NCI-H226 (cell line): ENCODE measurements at places on chromosomes 3 and 15.
A peak's percentile ranks its signal among the peaks of the same experiment; 100 is the strongest.

- DNase-seq = no peak
These were observed 104.3 kb upstream of the PRR20G start for GRCh38 chr3:127392156-127392490.

DNA sequence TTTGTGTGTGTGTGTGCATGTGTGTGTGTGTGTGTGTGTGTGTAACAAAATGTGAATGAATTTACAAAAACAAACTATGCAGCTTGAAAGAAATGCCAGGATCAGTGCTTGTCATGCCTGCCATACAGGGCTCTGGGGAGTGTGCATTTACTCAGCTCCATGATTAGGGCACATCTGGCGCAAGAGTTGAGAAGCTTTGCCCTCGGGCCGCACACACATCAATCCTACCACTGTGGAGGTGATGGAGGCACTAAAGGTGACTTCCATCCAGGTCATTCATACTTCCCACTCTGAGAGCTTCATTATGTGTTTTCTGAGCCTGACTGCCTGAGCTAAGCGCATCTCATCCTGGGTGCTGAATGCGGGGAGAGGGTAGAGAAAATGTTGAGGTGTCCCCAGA is 72.0 kb upstream of the ZBED2 start:
- DNase-seq = no peak

- DNase-seq = no peak
These were observed 129.9 kb upstream of the ABI3BP start for GRCh38 chr3:101123081-101123480.

GRCh38 chr3:158773845-158774830 is 27.7 kb upstream of the MFSD1 start:
- DNase-seq = no peak

DNA sequence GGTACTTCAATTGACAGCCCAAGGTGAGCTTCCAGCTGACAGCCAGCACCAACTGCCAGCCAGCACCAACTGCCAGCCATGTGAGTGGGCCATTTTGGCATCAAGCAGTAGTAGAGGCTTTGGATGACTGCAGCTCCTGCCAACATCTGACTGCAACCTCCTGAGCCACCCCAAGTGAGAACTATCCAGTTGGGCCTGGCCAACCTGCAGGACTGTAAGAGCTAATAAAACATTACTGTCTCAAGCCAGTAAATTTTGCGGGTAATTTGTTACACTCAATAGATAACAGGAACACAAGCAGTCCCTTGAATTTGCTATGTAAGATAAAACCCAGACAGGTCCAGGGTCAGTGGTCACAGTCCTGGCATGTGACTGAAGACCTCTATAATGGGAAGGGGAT is 29.7 kb downstream of the EPHB1 start:
- no peak for DNase-seq

DNA sequence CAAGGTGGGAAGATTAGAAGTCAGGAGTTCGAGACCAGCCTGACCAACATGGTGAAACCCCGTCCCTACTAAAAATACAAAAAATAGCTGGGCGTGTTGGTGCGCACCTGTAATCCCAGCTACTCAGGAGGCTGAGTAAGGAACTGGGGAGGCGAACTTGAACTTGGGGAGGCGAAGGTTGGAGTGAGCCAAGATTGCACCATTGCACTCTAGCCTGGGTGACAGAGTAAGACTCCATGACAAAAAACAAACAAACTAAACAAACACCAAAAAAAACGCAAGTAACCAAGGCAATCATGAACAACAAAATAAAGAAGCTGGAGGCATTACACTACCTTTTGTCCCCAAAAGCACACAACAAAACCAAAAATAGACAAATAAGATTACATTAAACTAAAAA is 547.3 kb upstream of the GBE1 start:
- no peak for DNase-seq

DNA sequence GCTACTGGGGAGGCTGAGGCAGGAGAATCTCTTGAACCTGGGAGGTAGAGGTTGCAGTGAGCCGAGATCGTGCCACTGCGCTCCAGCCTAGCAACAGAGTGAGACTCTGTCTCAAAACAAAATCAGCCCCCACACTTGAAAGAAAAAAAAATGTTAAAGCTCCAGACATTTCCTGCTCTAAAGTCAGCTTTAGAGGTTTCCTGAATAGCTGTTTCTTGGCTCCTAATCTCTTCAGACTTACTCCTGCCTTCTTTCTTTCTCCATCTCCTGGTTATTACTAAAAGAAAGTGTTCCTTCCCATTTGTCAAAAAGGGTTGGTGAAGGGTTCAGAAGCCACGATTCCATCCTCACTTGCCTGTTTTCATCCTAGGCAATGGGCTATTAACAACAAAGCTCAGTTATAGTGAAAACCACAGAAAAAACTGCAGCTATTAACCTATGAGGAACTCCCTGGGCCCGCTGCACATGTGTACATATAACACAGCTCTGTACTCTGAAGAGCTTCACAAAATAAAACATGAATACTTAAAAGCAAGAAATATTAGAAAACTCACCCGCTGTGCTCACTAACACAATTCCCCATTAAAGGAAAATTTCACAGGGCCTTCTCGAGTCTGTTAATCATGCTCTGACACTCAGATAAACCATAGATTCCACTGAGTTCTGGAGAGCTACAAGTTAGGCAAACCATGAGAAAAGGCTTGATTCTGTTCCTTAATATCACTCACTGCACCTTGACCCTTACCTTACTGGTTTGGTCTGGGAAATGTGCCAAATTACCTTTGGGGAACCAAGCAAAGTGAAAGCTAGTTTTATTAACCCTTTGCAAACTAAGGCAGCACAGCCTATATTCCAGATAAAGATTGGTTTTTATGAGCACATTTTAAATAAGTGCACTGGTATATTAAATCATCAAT is 89.9 kb upstream of the TSPAN3 start:
- no peak for DNase-seq

GRCh38 chr15:39125226-39125625 is 455.7 kb upstream of the THBS1 start:
- DNase-seq = no peak

- DNase-seq = no peak
These were observed 31.8 kb downstream of the GSK3B start for GRCh38 chr3:120062474-120062873.

- DNase-seq = no peak
These were observed 16.0 kb upstream of the ATOSA start for GRCh38 chr15:52695154-52695553.

DNA sequence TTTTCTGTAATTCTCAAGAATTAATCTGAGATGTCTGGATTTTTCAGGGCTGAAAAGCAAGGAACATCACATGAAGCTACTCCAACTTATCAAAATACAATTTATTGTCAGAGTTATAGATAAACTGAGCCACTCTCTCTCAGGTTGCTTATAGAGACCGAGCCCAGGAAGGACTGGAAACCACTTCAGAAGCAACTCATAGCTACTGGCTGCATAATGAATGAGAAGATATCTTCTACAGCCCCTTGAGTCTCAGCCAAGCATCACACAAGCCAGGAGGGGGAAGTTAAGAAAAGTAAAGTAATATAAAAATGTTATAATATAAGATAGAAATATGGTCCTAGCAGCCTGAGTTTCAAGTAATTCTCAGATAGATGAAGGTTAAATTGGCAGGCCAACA is 186.0 kb downstream of the TNIK start:
- DNase-seq = no peak

- DNase-seq = no peak
These were observed 91.6 kb downstream of the FSIP1 start for GRCh38 chr15:39690881-39691634.

GRCh38 chr3:56970461-56970879 is 90.0 kb upstream of the SPATA12 start:
- peak; percentile 81 for DNase-seq

DNA sequence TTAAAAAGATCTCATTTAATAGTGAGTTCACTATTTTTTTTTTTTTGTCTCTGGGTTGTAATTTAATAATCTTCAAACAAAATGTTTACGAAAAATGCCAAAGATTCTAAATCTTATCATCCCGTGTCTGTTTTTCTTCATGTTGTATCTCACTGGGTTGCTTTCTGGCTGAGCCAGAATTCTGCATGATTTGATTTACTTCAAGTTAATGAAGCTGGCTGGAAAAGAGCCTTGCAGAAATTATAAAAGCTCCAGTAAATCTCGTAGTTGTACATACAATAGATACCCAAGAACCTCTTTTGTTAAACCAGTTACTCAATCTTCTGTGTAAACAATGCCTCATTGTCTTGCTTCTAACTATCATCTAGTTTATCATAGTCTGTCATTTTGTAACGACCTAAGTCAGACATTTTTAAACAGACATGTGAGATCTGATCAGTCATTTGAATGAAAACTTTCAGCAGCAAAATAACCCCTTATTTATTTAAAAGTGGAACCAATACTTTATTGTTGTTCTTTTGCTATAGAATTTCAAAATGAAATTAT is 249.0 kb downstream of the MCTP2 start:
- no peak for DNase-seq

- DNase-seq = peak; percentile 72
These were observed at the start of gene KPNA1 for GRCh38 chr3:122514123-122515019. Gene KPNA1, minus strand, starts transcription at chr3:122514939. Its CDS starts 18,374 bp downstream, at chr3:122496565.

GRCh38 chr15:29476503-29477080 is 207.0 kb upstream of the NSMCE3 start:
- no peak for DNase-seq

DNA sequence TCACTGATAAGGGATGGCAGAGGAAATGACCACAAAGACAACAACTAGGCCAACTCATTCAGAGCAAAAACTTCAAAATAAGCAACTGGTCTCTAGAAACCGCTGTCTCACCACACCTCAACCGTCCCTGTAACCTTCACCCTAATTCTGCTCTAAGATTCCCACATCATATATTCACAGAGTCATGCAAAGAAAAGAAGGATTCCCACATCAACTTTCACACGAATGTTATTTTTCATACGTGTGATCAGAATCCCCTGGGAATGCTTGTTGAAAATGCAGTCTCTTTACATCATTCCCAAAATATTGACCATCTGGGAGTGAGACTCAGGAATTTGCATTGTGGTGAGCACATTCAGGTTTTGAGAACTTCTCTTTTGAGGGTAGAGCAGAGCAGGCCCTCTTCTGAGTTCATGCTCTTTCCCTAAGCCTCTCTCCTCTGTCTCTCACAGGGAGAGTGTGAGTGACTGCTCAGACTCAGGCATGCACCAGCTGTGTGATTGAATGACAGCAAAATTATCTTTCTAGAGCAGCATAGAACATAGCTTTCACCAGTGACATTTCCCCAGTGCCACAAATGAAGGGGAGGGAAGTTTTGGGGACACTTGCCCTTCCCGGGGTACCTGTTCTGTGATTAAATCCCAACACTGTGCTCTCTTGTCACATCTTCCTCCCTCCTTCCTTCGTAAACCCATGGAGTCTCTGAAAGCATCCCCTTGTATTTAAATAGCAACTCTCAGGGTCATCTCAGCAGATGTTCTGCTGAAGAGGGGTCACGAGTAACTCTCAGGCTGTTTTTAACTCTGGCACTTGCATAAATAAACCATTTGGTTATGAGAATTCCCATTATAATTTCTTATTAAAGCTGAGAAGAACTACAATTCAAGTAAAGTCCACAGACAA is 170.9 kb downstream of the PLCL2 start:
- DNase-seq = no peak

GRCh38 chr3:178194539-178194938 is 341.7 kb upstream of the KCNMB2 start:
- DNase-seq = peak; percentile 13

DNA sequence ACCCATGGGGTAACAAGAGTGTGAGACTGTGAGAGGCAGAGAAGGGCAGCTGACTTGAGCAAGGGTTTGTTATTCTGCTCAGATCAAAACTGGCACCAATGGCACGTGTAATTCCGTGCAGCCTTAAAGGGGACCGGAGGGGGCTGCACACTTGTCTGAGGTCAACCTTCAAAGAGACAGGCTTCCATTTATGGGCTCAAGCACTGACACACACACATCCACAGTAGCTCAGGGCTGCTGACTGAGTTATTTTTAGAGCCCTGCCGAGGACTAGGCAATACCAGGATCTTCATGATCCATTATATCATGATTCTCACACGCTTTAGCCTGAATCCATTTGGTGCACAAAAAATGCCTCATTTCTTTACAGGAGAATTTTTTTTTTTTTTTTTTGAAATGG is 20.6 kb upstream of the SPTBN5 start:
- no peak for DNase-seq

DNA sequence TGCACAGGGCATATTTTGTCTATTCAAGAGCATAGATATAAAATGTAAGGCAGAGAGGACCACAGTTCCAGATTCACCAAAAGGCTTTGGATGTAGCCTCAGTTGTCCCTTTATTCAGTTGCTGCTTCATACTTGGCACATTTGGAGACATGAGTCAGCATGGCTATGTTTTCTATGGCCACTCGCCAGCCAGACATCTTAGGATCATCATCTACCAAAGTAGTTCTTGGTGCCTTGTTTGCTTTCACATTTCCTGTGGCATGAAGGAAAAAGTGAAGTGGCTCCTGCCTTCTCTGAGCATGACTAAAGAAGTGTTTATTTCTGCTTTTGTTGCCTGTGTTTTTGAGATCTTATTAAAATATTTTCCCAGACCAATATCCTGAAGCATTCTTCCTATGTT is 7.2 kb downstream of the SUSD5 start:
- DNase-seq = peak; percentile 40

GRCh38 chr3:41598402-41599126 is 363.3 kb downstream of the ULK4 start:
- peak; percentile 30 for DNase-seq

DNA sequence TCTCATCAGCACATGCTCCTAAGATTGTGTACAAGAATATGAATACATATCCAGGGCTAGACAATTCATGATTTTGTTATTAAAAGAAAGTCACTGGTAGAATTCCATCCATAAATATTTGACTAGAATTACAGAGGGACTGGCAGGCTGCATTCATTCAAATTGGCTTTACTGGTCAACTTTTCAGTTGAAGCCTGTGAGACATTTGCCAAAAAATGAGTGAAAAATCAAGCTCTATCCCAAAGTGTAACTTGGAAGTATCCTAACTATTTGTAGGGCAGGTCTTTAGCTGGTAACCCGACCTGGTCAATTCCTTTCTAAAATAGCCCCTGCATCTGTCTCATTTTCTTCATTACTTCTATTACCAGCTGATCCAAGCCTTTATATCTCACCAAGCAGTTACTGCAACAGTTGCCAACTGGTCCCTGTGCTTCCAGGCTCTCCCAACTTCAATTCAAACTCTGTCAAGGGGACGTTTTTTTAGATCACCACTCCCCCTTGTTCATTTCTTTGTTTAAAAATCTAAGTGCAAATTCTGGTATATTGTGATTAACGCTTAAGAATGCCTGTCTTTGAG is 173.1 kb upstream of the TBL1XR1 start:
- no peak for DNase-seq

GRCh38 chr15:36373550-36373949 is 205.9 kb upstream of the CDIN1 start:
- peak; percentile 11 for DNase-seq

GRCh38 chr3:16318176-16318575 is 53.2 kb downstream of the OXNAD1 start:
- no peak for DNase-seq

DNA sequence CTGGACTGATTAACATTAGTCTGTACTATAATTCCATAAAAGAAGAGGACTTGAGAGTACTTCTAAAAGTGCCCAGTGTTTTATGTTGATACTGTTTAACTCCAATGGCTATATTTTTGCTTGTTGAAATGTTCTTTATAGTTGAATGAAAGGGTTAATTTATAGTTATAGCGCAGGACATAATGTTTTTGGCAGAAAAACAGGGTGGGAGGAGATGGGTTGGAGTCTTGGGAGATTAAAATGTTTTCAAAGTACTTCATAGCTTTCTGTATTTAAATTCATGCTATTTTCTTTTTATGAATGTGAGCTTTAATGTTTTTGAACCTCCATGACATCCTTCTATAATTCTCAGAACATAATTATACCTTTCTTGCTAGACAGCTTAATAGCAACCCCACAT is 108.2 kb downstream of the CNTN3 start:
- no peak for DNase-seq
